ENCODE measurements at places on chromosomes 12 and 14. TPM values are rescaled to one million over a fixed set of nuclear protein-coding genes. Genes with fewer than 3 reads are reported as not detected.

- DNase-seq = no peak
Measured at GRCh38 chr12:106673141-106673540, 90.3 kb downstream of the RFX4 start.

DNA sequence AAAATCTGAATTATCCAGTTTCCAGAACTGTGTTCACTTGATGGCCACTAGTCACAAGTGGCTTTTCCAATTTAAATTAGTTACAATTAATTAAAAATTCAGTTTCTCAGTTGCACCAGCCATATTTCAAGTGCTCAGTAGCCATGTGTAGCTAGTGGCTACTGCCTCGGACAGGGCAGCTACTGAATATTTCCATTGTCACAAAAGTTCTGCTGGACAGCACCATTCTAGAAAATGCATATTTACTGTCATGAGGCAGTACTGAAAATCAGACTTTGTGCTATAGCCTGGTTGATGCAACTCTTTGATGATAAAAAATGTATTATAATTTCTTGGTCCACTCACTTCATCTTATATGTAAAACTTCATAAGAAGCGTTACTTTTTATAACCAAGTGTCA is 11.5 kb upstream of the OVCH1 start:
- DNase-seq = no peak

DNA sequence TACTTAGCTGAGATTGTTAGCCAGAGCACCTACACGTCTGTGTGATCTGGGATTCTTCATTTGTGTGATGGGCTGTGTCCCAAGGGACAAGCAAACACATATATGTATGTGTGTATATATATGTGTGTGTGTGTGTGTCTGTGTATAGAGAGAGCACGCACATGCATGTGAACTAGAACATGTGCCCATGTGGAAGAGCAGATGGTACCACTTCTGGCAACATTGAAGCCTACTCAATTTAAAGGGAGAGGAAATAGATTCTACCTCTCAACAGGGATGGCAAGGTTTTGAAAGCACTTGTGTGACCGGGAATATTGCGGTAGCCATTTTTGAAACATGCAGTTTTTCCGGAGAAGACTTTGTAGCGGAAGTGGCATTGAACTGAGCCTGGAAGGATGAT is 1.4 kb downstream of the TOMM20L start:
- peak; percentile 4 for DNase-seq

Gene MMP19
- total RNA-seq = 0.12 TPM

Gene TAS2R46
- total RNA-seq = 2.1 TPM

GRCh38 chr12:105198961-105199360 is 37.0 kb downstream of the APPL2 start:
- no peak for DNase-seq

DNA sequence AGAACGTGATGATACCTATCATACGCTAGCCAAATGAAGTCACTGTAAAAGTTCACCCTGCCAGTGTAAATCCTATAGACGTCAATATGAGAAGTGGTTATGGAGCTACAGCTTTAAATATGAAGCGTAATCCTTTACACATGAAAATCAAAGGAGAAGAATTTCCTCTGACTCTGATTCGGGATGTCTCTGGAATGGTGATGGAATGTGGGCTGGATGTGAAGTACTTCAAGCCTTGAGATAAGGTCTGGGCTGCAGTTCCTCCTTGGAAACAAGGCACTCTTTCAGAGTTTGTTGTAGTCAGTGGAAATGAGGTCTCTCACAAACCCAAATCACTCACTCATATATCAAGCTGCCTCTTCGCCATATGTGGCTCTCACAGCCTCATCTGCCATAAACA is 53.1 kb upstream of the NAP1L1 start:
- DNase-seq = no peak

Gene APOLD1
- total RNA-seq = 4.7 TPM

DNA sequence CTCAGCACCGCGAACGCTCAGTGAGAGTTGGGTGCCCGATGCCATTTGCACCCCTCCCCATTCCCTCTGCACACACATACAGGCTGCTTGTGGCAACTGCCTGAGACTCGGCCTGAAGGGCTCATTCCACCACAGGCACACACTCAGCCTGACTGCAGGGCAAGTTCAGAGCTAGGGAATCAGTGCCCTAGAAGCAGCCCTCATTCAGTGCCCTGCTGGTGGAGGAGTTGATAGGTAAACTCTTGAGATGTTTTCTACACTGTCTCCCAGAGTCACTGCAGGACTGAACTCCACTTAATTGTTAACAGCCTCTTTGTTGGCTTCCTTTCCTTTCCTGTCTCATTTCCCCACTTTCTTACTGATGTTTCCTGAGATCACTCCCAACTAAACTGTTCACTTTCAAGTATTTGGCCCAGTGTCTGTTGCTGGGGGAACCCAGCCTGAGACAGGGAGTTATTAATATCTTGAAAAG is 16.9 kb downstream of the PPP1R36 start:
- no peak for DNase-seq

GRCh38 chr14:52547027-52547426 is 5.3 kb downstream of the TXNDC16 start:
- no peak for DNase-seq

Gene RPS26
- total RNA-seq = 19.4 TPM

Gene ZNF26
- 36.0 TPM for total RNA-seq

DNA sequence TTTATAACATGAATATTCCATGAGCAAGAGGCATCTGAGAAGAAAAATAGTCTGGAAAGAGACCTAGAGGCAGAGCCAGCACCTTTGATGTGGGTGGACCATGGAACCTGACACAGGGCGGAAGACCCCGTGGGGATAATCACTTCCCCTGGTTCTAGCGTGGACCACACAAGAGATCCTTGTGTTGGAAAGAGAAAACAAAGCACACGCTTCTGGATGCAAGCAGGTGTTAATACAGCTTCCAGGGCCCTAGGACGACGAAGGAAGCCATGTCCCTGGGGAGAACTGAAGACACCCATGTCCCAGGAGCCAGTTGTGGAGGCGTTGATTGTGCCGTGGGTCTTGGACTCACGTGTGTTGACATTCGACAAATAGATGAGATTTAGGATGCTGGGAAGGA is 102.9 kb downstream of the ADGRD1 start:
- DNase-seq = no peak

- DNase-seq = no peak
Measured at GRCh38 chr12:56222531-56222895, 791 bp upstream of the RNF41 start.

DNA sequence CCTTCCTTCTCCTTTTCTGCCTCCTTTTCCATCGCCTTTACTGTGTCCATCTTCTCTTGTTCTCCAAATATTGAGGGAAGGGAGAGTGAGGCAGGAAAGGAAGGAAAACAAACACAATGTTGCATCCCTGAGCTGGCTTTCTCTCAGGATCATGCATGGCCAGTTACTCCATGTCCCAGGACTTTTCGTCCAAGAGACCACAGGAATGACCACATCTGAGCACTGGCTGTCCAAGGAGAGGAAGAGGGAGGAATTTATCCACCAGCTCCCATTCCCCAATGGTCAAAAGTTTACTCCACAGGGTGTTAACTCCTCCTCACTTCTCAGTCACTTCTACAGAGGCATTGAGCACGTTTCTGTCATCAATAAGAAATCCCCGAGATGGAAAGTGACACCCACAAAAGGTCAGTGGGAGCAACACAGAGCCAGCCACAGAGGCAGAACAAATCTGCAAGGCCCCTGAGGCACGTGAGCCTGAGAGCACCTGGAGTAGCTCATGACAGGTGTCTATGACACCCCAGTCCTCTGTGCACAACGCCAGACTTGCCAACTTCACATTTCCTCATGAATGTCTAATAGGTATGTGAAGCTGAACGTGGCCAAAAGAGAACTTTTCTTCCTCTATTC is 177.3 kb upstream of the NUDT4 start:
- no peak for DNase-seq

Gene SLC48A1
- 20.0 TPM for total RNA-seq

DNA sequence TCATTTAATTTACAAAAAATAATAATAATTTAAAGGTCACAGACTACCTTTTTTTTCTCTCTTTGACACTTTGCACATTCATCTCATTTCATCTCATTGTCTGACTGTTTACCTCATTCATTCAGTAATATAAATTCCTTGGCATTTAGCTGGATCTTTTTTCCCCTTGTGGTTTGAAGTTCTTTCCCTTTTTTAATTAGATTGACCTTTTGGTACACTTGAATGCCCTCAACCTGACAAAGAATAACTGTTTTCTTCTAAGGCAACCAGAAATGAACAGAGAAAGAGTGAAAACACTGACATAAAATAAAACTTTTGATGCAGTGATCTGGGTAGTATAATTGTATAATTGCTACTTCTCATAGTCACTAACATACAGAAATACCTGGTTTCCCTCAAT is 774.9 kb upstream of the NOVA1 start:
- DNase-seq = no peak

DNA sequence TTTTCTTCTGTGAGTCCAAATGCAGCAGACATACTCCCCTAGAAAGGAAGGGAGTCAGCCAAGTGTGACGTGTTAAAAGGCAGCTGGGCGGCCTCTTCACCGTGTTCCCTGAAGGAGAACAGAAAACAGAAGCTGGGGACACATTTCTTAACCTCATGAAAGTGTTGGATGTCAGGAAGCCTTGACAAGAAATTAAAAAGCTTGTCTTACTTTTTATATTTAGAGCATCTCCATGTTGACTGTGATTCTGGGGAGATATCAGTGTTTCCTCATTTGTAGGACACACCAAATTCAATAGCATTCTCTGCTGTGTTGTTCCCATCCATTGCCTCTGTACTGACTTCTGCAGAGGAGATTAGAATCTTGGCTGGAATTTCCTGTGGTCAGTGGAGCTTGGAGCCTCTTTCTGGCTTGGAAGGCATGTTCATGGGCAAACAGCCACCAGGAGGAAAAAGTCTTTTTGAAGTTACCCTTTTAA is 93.7 kb downstream of the RMST start:
- no peak for DNase-seq

GRCh38 chr14:52553671-52554575 is 1.3 kb downstream of the GPR137C start:
- DNase-seq = peak; percentile 88

DNA sequence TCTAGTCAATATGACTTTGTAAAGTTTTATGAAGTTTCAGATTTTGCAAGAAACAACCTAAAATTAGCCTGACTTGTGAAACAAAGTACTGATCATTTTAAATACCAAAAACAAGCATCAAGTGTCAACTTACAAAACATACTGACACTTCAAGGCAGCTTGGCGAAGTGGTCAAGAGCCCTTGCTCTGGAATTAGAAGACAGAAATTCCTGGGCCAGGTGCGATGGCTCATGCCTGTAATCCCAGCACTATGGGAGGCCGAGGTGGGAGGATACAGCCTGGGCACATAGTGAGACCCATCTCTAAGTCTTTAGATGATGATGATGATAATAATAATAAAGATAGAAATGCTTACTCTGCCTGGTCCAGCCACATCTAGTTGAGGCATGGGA is 45.4 kb upstream of the NR2C1 start:
- no peak for DNase-seq

Gene CARMIL3
- 1.4 TPM for total RNA-seq

Gene ANO2
- total RNA-seq = not detected

DNA sequence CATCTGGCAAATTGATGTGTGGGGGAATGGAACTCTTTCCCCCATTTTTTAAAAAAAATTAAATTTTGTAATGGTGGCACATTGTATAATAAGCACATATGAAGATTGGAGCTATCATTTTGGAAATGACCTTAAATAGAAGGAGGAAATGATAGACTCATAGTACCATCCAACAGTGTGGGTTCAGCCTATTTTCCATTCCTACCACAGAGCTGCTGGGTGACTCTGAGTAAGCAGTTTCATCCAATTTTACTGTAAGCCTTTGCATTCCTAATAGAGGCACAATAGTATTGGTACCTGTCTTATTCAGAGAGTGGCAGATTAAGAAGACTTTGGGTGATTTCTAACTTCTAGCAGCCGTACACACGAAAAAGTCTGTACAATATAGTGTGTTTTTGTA is 304.5 kb downstream of the RAD51B start:
- no peak for DNase-seq

Gene KLRG1
- 3.9 TPM for total RNA-seq

GRCh38 chr12:6437586-6437985 is 7.2 kb upstream of the CD27 start:
- no peak for DNase-seq

Gene EFS
- not detected for total RNA-seq

Gene LTB4R2
- total RNA-seq = 10.1 TPM

Gene TAS2R19
- total RNA-seq = 5.7 TPM

Gene APPL2
- total RNA-seq = 58.3 TPM

Gene DPY19L2
- not detected for total RNA-seq

Gene SLCO1B1
- not detected for total RNA-seq

GRCh38 chr12:129523621-129524020 is 380.2 kb downstream of the TMEM132D start:
- no peak for DNase-seq

- DNase-seq = no peak
Measured at GRCh38 chr12:13342971-13343370, 146.4 kb downstream of the EMP1 start.

DNA sequence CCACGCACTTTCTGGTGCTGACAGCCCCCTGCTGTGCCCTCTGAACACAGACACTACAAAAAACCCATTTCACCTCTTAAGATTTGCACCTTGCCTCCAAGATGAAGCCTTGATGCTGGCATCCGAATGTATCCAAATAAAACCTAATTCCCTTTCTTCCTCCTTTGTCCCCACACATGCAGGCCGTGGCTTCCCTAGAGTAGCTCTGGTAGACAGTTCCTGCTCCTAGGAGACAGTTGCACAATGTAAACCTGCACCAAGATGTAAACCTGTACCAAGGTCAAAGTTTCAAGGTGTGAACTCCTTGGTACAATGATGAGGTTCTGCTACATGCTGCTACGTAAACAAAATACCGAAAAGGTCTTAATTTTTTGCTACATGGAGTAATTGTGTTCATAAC is 625 bp upstream of the ABHD12B start:
- DNase-seq = no peak

GRCh38 chr14:24172871-24173281 is 996 bp downstream of the REC8 start:
- no peak for DNase-seq

- no peak for DNase-seq
Measured at GRCh38 chr12:116201908-116202307, 75.6 kb downstream of the MED13L start.

Gene GYS2
- 0.10 TPM for total RNA-seq

GRCh38 chr12:133106253-133106652 is 23.8 kb downstream of the ZNF891 start:
- peak; percentile 29 for DNase-seq

DNA sequence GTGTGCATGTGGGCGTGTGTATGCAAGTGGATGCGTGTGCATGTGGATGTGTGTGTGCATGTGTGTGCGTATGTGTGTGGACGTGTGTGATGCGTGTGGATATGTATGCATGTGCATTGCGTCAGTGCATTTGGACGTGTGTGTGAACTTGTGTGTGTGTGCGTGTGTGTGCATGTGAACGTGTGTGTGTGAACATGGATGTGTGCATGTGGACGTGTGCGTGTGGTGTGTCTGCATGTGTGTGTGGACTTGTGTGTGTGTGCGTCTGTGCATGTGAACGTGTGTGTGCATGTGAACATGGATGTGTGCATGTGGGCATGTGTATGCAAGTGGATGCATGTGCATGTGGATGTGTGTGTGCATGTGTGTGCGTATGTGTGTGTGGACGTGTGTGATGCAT is 34.4 kb upstream of the FBRSL1 start:
- DNase-seq = no peak

Gene TAS2R50
- total RNA-seq = 2.0 TPM

- no peak for DNase-seq
Measured at GRCh38 chr14:29759521-29760340, 167.9 kb downstream of the PRKD1 start.

GRCh38 chr14:103065861-103066260 is 8.5 kb upstream of the CDC42BPB start:
- no peak for DNase-seq
